AG09309 (cell line): ENCODE measurements at places on chromosomes 16 and 17.

GRCh38 chr17:285751-286422 lies 66.7 kb downstream of the RPH3AL start:
- no peak for DNase-seq

DNA sequence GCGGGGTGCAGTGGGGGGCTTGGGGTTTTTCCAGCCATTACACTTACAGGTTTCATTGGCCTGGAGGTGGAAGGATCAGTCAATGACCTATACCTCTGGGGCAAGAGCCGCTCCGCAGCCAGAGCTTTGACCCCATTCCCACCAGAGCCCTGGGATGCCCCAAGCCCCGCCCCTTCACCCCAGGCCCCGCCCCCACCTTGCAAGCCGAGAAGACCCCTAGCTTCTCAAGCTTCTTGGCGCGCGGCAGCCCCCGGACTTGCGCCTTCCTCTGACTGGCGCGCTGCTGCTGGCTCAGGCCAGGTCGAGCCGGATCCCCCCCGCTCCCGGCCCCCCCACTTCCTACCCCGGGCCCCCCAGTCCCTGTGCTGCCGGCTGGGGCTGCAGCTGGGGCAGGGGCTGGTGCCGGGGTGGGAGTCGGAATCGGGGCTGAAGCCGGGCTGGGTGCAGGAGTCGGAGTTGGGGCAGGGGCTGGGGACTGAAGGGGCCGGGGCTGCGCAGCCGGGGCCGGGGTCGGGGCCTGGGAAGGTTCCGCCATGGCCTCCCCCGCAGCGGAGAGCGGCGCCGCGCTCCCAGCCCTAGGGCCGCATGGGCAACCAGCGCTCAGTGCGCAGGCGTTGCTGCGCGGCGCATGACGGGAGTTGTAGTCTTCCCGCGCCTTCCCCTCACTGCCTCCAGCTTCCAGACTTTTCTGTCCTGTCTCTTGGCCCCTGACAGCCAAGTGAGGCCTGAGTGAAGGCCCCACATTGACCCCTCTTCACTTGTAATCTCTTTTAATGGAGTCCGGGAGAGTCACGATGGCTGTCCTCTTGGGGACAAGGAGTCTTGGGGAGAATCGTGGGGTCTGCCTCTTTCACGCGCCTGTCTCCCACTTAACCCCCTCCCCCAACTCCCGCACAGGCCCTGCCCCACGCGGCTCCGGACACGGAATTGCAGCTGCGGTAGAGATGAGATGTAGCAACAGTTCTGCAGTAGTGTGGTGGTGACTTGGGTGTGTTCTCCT lies at the start of gene KAT2A:
Gene KAT2A, minus strand, starts transcription at position 598 of the 1,000 bp plus-strand sequence. Its CDS starts 63 bp downstream, at position 535.
- DNase-seq = no peak

GRCh38 chr17:9792181-9792840 lies 919 bp upstream of the DHRS7C start:
- DNase-seq = no peak

DNA sequence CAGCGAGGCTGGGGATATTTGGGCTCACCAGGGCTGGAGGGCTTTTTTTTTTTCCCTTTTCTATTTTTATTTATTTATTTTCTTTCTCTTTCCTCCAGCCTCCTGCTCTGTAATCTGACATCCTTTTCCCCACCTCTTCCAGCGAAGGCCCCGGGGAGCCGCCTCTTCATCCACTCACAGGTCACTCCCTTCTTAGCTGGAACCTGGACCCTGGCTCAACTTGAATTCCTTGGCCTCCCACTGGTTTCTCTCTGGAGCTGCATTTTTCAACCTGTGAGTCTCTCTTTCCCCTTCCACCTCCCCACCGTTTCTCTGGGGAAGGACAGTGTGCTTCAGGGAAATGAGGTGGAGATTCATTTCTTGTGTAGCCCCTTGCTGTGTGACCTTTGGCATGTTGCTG lies 82.0 kb downstream of the MRM1 start:
- no peak for DNase-seq
